ENCODE measurements at places on chromosomes 6 and 20. TPM values are rescaled to one million over a fixed set of nuclear protein-coding genes. Genes with fewer than 3 reads are reported as not detected.
A peak's percentile ranks its signal among the peaks of the same experiment; 100 is the strongest.

DNA sequence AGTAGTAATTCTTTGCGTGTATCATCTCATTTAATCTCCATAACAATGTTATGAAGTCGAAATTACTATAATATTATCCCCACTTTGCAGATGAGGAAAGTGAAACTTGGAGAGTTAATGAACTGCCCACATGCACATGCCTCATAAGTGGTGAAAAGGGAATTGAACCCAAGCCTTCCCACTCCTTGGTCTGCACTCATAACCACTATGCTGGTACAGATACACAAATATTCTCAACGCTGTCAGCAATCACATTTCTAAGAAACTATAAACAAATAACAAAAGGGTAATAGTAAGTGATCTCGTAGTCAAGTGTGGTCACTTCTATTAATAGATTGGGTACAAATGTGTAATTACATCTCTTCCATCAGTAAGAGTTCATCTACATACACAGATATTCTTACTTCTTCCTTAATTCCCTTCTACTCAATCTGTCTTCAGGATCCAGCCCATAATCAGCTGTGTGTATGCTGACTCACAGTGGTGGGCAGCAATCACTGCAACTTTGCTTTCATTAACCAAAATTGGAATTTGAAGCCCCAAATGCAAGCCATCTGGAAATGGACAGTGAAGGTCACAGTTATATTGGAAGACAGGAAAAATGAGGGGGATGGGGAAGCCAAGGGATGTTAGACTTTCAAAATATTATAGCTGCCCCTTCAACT, 6.6 kb downstream of the PRSS35 start:
- no peak for DNase-seq
- no peaks in the 10 kb centered on the region for H3K36me3 ChIP-seq
- no peak overlapping the region for H3K4me3 ChIP-seq
- no peaks in the 10 kb centered on the region for H3K4me1 ChIP-seq
- H3K27me3 ChIP-seq: no peaks in the 10 kb centered on the region
- H3K27ac ChIP-seq: no peak overlapping the region

DNA sequence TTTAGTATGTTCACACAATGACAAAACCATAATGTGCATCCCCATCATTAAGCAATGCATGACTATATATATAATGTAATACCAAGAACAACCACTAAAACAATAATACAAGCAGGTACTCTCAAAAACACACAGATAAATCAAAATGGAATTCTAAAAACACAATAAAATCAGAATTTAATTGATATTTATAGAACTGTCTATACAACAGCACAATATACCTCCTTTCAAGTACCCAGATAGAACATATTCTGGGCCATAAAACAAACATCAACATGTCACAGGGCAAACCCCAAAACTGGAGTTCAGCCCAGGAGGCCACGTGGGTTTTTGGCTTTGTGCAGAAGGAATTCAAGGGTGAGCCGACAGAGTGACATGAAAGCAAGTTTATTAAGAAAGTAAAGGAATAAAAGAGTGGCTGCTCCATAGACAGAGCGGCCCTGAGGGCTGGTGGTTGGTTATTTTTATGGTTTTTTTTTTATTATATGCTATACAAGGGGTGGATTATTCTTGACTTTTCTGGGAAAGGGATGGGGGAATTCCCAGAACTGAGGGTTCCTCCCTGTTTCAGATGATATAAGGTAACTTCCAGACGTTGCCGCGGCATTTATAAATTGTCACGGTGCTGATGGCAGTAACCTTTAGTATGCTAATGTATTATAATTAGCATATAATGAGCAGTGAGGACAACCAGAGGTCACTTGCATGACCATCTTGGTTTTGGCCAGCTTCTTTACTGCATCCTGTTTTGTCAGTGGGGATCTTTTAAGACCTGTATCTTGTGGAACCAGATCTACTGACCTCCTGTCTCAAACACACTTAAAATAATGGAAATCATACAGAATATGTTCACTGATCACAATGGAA, 5.6 kb downstream of the RAB23 start:
- H3K27ac ChIP-seq: no peak overlapping the region
- H3K36me3 ChIP-seq: no peaks in the 10 kb centered on the region
- no peak overlapping the region for H3K4me3 ChIP-seq
- H3K27me3 ChIP-seq: no peaks in the 10 kb centered on the region
- no peak for DNase-seq
- no peaks in the 10 kb centered on the region for H3K4me1 ChIP-seq

- H3K4me3 ChIP-seq: no peak overlapping the region
- no peak overlapping the region for H3K27ac ChIP-seq
- no peaks in the 10 kb centered on the region for H3K36me3 ChIP-seq
- no peak for DNase-seq
- H3K4me1 ChIP-seq: no peaks in the 10 kb centered on the region
Measured at GRCh38 chr6:20367743-20368485, 33.8 kb upstream of the E2F3 start.

- no peaks in the 10 kb centered on the region for H3K27me3 ChIP-seq
- peak overlapping the region; percentile 69 for H3K4me3 ChIP-seq
- peak overlapping the region; percentile 57 for H3K27ac ChIP-seq
- no peaks in the 10 kb centered on the region for H3K36me3 ChIP-seq
Measured at GRCh38 chr6:106973836-106974335, 643 bp downstream of the CD24 start.

Gene WFDC10B
- total RNA-seq: not detected

Data from right lobe of liver (tissue), 6 donors.